H4 (cell line): ENCODE measurements at places on chromosomes 16 and 17.

DNA sequence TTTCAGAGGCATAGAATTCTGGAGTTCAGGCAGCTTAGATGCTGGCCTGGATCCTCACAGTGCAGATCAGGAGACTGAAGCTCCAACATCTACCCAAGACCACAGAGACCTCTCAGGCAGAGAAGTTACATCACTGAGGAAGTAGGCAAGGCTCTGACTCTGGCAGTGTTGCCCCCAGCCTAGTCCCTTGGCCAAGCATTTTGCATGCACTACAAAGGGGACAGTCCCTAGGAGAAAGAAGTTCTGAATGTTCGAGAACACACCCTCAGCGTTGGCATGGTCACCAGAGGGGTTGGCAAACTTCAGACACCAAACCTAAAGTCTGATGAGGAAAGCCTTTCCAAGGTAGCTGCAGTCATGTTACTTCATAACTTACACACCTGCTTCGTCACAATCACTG, 2.5 kb downstream of the RANBP10 start:
- DNase-seq: no peak

DNA sequence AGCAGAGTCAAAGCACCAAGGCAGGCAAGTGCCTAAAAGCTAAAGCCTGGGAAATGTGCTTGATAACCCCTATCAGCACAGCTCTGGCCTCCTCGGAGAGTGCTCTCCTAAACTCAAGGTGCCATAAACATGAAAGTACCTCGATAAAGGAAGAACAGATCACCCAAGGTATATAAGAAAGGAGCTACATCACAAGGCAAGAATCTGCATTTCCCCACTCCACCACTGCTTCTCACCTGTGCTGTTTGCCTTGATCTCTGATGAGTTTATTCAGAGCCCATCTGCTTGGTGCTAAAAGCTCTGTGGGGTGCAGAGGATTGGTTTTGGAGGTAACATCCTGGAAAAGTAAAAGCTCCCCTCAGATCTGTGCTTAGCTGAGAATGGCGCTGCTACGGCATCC, 449.5 kb upstream of the CDH5 start:
- DNase-seq: no peak

GRCh38 chr16:47574091-47575054, 113.2 kb downstream of the PHKB start:
- peak; percentile 57 for DNase-seq

DNA sequence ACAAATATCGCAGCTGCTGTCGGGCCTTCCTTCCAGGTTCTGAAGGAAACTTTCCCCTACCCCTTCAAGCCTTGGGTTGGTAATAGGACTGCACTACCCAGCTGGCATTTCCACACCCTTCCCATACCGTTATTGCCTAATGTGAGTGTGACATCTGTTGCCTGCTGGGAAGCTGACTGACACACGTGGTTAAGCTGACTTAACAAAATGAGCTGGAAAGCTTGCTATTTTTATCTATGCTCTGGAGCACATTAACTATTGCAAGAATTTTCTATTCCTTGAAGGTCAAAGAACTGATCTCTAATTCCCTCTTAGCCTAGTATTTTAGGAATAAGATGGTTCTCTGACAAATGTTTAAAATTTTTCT, 79.5 kb downstream of the PMP22 start:
- peak; percentile 77 for DNase-seq

DNA sequence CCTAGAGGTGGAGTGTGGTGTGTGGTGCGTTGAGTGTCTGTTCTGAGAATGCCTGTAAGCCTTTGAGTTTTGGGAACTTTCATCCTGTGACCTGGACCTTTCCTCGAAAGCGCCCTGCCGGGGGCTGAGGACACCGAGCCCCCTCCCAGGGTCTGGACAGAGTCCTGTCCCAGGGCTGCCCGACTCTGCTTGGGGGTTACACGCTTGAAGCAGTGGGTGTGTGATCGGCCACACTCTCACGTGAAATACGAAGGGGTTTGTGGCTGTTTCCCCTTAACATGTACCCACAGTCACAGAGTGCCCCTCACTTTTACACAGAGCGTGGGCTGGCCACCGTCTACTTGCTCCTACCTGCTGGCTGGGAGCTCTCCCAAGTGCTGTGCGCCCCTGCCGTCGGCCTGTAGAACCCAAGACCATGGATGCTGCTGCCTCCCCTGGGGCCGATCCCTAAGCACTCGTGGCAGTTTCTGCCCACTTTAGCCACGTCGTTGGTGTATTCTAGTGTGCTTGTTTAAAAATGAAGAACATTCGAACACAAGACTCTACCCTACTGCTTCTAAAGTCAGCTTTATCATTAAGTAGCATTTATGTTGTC, 6.8 kb downstream of the ZNF750 start:
- no peak for DNase-seq

GRCh38 chr17:51739245-51739886, 419.1 kb downstream of the CA10 start:
- no peak for DNase-seq

DNA sequence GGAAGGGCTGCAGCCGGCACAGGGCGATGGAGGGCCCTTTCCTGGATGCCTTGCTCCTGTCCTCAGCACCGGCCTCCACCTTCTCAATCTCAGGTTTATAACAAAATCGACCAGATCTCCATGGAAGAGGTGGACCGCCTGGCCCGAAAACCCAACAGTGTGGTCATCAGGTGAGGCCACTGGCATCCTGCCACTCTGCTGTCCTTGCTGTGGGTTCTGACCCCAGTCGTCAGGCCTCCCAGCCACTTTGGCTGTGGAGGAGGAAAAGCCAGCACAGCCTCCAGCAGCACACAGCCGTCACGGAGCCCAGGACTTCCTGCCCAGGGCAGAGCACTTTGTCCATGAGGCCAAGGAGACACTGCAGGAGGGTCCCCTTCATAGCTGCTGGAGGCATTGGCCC, 6.7 kb upstream of the MYO15A start:
- DNase-seq: no peak

- DNase-seq: no peak
Observed at GRCh38 chr16:52149003-52149402, 397.9 kb downstream of the TOX3 start.

DNA sequence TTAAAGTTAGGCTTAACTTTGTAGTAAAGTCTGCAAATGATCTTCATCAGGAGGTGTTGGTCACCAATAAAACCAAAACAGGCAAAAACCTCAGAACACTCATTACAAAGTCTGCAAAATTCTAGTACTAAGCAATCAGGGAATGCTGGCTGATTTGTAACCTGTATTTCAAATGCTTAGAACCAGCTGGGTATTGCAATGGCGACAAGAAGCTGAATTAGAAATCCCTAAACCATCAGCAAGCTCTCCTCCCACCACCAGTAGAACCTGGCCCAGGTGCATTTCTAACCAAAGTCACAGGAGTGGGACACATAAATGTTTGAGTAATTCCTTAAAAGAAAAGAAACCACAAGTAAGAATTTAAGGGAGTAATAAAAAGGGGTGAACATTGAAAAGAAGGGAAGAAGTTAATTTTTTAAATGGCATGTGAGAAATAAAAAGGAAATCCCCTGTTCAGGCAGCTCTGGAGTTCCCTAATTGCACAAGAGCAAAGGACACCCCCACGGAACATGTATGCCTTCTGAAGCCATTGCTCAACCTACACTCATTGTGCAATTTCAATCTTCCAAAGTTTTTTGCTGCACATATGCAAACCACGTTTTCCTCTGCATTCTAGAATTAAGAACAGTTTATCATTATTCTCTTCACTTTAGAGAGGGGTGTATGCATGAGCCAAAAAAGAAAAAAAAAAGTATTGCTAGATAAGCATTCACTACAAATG, 102.9 kb downstream of the HIC1 start:
- DNase-seq: no peak

GRCh38 chr16:11314309-11314894, 30.9 kb upstream of the RMI2 start:
- DNase-seq: no peak

DNA sequence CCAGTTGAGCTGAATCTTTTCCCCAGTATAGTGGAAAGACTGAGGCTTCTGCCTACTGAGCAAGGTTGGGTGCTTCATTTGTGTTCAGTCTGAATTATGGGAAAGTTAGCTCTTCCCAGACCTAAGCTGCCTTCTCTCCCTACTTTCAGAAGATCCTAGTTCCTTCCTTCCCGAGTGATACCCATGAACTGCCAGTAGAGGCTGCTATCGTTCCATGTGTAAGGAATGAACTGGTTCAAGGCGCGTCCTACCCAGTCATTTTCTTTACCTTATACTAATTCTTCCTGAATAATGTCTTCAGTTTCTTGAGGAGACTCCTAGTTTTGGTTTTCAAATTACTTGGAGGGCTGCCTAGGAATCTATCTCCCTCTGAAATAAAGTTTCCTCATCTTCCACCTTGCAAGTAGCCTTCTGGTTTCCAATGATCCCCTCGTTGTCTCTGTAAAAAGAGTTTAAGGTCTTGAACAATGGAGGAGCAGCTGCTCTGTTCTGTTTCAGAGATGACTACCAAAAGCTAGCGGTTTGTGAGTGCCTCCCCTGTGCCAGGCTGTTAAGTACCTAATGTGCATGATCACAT, 934 bp upstream of the AOC2 start:
- DNase-seq: peak; percentile 51

- peak; percentile 60 for DNase-seq
Observed at GRCh38 chr16:53224951-53225533, 170.3 kb downstream of the CHD9 start.

GRCh38 chr16:3671424-3671823, 16.9 kb downstream of the DNASE1 start:
- DNase-seq: no peak

DNA sequence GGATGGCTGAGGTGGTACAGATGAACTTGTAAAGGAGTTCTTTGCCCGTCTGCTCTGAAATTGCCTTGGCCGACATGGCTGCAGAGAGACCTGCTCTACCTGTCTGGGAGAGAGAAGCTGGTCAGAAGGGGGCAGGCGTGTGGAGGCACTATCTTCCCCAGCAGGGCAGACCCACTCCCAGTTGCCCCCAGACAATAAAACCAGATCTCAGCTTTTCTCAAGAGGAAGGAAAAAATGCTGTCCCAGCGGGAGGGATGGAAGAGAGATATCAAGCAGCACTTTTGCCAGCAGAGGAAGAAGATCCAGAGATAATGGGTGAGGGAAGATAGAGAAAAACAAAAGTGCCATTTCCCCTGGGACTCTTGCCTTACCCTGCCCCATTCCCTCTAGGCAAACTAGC, 5.0 kb downstream of the ACLY start:
- DNase-seq: no peak

DNA sequence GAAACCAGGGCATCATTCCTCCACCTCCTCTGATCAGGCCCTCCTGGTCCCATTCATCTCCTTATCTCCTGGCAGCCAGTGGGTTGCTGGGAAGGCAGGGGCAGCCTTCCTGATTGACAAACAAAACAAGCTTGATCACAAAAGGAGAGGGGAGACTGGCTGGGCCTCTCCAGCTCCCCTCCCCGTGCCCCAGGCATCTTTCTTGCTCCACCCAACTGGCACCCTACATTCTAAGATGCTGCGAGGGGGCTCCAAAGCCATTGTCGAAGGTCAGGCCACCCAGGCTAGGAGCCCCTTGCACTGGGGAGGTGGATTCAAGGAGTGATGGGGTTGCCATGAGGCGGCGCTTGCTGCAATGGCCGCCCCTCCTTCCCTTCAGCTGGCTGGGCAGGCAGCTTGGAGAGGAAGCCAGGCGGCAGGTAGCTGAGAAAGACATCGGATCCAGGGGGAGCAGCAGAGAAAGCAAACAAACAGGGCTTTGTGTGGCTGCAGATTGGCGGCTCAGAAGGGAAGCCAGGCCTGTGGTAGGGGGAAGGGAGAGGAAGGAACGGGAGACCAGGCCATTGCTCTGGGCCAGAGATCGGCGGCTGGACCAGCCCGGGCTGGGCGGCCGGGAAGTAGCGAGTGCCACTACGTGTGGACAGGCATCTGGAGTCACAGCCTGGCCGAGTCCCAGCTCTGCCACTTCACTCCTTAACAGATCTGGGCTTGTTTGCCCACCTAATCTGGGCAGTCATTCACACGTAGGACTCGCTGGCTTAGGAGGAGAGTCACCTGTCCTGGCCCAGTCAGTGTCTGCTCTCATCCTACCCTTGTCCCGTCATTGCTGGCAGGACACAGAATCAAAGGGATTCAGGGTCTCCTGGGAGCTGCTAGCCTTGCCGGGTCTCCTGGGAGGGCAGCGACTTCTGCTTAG, 12.3 kb downstream of the RAI1 start:
- peak; percentile 77 for DNase-seq

- no peak for DNase-seq
Observed at GRCh38 chr16:89237733-89238132, 20.2 kb downstream of the ZNF778 start.

GRCh38 chr17:65055708-65056638, 567 bp downstream of the GNA13 start:
- DNase-seq: peak; percentile 39

GRCh38 chr17:62757500-62757951, 50.6 kb downstream of the MARCHF10 start:
- DNase-seq: no peak

DNA sequence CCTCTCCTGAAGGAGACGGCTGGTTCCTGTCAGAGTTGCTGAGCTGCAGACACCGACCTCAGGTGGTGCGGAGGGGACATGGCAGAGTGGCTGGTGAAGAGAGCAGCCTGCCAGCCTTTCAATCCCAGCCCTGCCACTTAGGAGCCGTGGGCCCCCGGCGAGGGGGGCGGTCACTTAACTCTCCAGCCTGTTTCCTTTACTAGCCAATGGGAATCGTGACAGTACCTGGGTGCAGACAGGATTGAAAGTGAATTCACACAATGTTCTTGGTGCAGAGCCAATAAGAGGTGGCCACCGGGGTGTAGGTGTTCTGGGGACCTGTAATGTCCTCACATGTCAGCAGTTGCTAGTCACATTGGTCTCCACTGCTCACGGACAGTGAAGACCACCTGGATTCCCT, 13.5 kb downstream of the ACE start:
- DNase-seq: no peak

DNA sequence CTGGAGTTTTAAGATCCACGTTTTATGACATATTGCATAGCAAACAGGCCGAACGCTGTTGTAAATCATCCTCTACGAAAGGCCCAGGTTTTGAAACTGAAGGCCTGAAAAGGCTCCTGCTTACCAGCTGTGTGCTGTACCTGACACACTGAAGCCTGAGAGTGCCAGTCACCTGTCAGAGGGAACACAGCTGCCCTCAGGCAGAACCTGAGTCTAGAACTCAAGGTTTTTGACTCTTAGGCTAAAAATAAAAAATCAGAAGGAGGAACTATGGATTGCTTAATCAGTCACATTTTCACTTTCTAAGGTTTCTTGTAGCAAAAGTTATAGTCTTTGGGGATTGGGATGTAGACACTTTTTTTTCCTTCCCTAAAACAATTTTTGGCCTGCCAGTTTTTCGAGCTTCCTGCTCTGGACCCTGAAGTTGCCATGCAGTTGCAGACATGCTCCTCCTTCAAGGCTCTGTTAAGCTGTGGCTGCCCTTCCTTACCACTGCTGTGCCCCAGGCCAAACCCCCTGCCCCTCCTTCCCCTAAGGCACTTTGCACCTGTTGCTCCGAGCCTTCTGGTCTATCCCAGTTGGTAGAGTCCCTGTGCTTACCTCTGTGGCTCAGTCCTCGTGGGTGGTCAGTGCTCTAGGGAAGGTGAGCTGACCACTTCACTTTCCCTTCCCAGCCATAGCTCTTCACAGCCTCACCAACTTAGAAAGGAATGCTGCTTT, 56.6 kb downstream of the TENT4B start:
- no peak for DNase-seq

DNA sequence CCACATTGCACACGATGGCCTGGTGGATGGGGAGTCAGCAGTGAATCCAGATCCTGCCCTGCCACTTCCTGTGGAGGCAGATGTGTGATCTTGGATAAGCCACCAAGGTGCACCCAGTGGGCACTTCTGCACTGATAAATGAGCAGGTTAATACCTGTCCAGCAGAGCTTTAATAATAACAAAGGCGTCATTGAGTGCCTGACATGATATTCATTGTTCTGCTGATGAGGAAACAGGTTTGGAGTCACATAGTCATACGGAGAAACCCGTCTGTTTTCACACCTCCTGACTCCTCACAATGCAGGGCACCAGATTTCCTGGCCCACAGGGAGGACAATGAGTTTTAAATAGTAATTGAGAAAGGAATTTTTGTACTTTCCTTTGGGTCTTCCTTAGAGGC, 324.6 kb upstream of the CDH5 start:
- DNase-seq: no peak
